Fibroblast of skin of left quadriceps (primary cell): ENCODE measurements at places on chromosomes 1 and 21.
A peak's percentile ranks its signal among the peaks of the same experiment; 100 is the strongest.

DNA sequence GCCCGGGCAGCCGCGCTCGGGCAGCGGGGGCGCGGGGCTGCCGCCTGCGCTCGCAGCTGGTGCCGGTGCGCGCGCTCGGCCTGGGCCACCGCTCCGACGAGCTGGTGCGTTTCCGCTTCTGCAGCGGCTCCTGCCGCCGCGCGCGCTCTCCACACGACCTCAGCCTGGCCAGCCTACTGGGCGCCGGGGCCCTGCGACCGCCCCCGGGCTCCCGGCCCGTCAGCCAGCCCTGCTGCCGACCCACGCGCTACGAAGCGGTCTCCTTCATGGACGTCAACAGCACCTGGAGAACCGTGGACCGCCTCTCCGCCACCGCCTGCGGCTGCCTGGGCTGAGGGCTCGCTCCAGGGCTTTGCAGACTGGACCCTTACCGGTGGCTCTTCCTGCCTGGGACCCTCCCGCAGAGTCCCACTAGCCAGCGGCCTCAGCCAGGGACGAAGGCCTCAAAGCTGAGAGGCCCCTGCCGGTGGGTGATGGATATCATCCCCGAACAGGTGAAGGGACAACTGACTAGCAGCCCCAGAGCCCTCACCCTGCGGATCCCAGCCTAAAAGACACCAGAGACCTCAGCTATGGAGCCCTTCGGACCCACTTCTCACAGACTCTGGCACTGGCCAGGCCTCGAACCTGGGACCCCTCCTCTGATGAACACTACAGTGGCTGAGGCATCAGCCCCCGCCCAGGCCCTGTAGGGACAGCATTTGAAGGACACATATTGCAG is 3.0 kb downstream of the ARTN start:
- DNase-seq: no peak

DNA sequence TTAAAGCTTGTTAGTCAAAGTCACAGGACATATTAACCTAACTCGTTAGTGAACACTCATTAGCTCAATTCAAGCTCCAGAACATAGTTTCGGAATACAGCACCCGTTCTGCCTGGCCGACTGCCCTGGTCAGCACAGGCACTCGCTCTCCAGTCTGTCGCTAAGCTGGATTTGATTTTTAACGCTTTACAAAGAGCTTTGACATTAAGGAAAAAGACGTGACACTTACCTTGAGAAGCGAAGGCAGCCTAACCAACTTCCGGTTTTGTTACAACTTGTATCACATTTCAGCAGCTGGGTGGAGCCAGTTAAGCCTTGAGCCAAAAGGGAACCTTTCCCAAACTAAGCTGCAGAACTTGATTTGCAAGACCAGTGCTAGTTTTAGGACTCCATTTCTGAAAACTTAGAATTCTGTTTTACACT is at the start of gene FRRS1:
Gene FRRS1 (minus strand): TSS at position 258 of the 423 bp plus-strand sequence. CDS start 17,867 bp downstream, outside the sequence.
- peak; percentile 27 for DNase-seq

- DNase-seq: no peak
Measured at GRCh38 chr1:195472291-195472690, 1135.9 kb downstream of the KCNT2 start.

DNA sequence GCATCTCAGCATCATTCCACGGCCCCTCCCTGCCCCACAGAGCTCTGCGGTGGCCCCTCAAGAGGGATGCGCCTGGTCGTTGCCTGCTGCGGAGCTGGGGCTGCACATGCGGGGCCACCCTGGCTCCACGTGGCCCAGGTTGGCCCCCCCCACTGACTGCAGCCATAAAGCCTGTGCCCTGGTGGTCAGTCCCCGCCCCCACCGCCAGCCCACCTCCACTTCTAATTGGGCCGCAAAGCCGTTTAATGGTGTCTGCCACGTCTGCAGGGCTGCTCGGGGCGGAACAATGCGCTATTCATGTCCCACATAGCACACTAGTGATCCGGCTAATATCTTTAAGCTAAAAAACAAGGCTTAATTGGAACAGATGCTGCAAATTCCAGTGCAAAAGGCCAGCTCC is 33.5 kb upstream of the ACTRT2 start:
- no peak for DNase-seq

DNA sequence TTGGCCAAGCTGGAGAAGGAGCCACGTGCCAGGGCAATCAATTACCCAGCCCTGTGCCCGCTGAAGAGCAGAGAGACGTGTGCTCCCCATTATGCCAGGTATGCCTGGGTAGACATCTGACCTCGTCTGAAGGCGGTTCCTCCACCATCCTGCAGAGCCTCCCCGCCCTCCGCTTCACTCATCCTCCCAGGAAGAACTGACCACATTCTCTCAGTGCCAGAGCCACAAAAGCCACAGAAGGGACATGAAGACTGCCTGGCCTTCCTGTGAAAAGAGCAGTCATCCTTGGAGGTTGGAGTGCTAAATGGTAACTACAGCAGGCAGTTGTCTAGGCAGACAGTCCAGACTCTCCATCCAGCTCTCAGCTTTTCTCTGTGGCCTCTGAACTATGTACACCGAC is 12.0 kb downstream of the SYT2 start:
- DNase-seq: no peak

GRCh38 chr21:35297665-35298064 is 248.6 kb upstream of the RUNX1 start:
- no peak for DNase-seq

DNA sequence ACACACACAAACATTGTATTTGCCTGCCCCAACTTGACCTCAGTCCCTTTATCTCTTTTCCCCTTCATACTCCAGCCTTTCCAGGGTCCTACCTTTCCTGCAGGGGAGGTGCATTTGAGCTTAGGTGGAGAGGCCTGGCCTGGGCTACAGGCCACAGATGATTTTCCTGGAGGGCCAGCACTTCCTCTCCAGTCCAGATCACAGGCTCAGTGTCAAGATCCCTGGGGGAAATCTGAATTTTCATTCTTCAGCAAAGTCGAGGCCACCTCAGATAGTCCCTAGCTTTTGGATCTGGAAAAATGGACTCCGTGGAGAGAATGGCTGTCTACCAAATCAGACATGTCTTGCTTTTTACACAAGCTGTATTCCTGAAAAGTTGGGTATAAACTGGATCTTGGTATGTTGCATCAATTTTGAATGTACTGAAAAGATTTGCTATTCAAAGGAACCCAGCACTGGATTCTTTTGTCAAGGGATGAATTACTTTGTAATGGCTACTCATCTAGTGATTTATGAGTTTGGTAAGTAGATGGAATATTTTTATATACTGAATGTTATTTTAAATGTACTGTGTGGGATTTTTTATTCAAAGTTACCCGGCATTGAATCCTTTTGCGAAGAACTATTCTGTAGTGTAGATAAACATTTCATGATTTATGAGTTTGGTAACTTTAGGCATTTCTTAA is 78.7 kb downstream of the DDR2 start:
- DNase-seq: no peak

DNA sequence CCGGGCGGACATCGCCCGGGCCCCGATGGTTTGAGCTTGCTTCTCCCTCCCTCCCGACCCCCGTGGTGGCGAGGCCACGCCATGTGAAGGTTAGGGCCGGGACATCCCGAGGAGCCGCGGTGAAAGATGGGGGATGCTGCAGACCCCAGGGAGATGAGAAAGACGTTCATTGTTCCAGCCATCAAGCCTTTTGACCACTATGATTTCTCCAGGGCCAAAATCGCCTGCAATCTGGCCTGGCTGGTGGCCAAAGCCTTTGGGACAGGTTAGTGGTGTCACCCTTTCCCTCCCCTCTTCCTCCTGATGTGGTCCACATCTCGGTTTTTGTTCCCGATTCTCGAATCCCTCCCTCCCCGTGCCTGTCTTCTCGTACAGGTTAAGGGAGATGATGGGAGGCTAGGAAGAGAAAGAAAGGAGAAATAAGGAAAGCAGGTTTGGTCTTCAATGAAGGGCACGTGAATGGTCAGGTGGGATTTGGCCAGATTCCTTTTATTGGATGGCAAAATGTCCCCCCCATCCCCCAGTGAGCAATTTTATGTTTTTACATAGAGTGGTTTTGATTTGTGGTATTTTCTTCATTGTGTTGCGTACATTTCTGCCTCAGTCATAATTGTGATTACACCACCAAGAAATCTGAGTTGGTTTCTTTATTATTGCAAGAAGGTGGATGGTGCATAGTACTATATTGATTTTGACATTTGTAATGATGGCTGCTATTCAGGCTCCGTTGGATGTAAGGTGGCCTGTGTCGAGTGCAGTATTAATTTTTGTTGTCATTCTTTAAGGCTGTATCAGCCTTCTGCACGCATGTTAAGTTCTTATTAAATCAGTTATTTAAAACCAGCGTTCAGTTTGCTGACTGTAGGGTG is 1.2 kb downstream of the CAMSAP2 start:
- no peak for DNase-seq

- DNase-seq: no peak
Measured at GRCh38 chr1:3270403-3271245, 183.8 kb upstream of the ARHGEF16 start.

- DNase-seq: no peak
Measured at GRCh38 chr1:158691907-158692306, 5.4 kb upstream of the SPTA1 start.

GRCh38 chr1:162404550-162405160 is 7.3 kb downstream of the SH2D1B start:
- DNase-seq: peak; percentile 23

GRCh38 chr1:12100071-12100470 is 37.0 kb downstream of the TNFRSF8 start:
- DNase-seq: no peak

- peak; percentile 70 for DNase-seq
Measured at GRCh38 chr1:45802343-45803298, 791 bp upstream of the MAST2 start.

GRCh38 chr1:229984992-229985612 is 81.9 kb upstream of the GALNT2 start:
- no peak for DNase-seq

DNA sequence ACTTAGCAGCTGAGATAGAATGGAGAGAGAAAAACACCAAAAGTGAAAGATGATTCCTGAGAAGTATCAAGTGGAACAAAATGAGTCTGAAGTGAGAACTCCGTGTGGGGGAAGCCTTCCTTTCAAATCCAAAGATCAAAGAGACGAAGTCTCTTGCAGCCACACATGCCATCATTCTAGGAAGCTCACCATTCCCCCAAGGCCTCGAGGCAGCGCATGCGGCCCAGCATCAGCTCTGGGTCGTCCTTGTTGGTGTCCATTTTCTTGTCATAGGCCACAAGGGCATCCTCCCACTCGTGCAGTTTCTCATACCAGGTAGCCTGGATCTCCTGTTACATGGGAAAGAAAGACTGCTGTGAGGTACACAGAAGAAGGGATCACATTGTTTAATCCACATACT is 32.2 kb upstream of the ANGPTL7 start:
- DNase-seq: no peak

- no peak for DNase-seq
Measured at GRCh38 chr1:170675865-170676264, 11.9 kb downstream of the PRRX1 start.

DNA sequence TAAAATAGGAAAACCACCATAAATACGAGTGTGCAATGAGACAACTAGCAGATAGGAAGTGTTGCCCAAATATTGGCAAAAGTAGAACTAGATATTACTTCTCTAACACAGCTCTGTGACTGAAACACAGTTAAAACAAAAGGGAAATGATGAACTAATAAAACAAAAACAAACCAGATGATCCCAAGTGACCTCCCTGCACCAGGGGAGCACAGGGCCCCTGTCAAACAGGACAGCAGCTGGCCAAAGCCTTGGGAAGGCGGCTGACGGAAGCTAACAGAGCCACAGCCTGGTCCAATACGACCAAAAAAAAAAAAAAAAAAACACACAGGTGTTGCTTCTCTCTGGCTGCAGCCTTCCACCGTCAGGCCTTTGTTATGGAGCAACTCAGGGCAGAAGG is 17.8 kb downstream of the ZBTB17 start:
- DNase-seq: no peak

DNA sequence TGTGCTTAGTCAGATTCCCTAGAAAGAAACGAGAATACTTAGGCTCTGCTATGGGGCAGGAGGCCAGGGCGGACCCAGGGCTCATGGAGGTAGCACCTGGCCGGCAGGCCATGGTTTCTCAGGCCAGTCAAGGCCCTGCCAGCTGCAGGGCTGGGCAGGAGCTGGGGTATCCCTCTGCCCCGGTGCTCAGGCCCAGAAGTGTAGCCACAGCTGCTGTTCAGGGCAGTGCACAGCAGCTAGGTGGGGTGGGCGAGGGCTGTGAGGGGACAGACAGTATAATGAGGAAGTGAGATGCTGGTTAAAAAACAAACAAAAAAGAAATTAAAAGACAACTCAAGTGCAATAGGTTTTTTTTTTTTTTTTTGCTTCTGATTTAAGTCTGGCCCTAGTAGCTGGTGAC is 34.0 kb upstream of the EDN2 start:
- no peak for DNase-seq

- DNase-seq: no peak
Measured at GRCh38 chr1:19654386-19654785, 10.3 kb downstream of the NBL1 start.

GRCh38 chr1:213166852-213167251 is 115.8 kb downstream of the RPS6KC1 start:
- no peak for DNase-seq

DNA sequence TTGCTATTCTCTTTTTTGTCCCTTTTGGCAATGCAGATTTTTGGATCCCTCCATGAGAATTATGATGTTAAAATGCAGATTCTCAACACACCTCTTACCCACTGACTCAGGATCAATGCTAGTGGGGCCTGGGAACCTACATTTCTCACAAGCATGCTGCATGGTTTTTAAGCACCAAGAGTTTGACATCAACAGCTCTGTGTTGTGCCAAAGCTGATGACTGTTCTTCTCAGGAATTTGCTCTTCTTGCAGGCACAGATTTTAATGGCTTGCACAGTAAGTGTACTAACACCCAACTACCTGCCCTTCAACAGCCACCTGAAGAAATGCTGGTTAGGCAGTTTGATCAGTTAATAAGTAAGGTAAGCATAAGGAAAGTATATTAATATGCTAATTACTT is 468.7 kb downstream of the PTBP2 start:
- DNase-seq: peak; percentile 13

GRCh38 chr1:107496002-107496401 is 355.2 kb downstream of the NTNG1 start:
- DNase-seq: no peak
